Endothelial cell of umbilical vein (primary cell): ENCODE measurements at places on chromosomes 7 and 10. TPM values are rescaled to one million over a fixed set of nuclear protein-coding genes. Genes with fewer than 3 reads are reported as not detected.

- DNase-seq = no peak
These were observed 215.0 kb downstream of the TAX1BP1 start for GRCh38 chr7:27955011-27955410.

DNA sequence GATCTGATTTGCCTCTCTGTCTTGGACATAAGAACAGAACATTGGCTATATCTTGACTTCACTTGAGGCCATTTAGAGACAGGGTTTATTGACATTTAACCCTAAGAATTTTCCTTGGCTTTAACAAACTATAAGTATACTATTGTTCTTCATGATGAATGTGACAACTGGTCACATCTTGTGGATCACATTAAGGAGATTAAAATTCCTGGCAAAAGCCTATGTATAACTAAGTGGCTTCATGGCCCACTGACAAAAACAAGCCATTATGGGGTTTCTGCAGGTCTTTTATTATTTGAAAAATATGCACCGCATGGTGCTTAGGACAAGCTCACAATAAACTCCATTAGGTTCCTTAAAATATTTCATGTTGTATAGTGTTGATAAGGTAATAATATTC, 54.8 kb downstream of the THNSL1 start:
- no peak for DNase-seq

- no peak for DNase-seq
These were observed 154.7 kb downstream of the PTPN20 start for GRCh38 chr10:47065903-47066302.

DNA sequence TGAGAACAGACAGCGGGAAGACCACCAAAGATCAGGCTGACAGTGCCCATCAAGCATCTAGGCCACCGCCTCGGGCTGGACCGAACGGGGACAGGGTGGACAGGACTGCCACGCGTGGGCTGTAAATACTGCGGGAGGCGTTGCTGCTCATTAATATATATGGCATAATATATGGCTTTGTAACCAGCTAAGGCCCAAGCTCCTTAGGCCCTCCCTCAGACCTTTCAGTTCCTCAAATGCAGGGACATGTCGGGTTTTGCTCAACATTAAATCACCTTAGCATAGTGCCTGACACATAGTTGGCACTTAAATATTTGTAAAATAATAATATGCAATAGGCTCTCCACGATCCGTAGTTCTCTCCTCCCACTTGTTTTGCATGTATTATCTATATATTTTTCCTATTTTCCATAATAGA, 402 bp upstream of the TMEM168 start:
- DNase-seq = no peak

DNA sequence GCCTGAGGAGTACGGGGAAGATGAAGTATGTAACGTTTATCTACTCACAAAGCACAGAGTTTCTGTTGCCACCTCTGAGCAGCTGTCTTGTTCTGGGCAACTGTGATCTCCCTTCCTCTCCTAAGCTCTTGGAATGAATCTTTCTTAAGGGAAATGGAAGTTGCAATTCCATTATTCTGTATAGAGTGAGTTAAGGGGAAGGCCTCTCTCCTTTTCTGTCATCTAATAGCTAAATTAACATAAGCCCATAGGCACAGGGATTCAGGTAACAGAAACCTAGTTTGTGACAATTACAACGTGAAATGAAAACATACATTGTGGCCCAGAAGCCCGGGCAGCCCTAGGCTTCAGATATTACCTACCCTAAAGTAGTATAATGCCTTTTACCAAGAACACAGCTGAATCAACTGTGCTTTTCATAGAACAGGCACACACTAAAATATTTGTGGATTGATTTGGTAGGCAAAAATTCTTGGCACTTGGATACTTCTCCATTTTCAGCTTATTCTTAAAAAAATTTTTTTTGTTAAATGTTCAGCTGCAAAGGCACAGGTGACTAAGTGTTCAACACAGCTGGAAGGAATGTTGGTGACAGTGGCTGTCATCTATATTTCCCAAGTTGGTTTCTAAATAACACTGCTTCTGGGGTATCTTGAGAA, 3.8 kb upstream of the PDCD4 start:
- no peak for DNase-seq

DNA sequence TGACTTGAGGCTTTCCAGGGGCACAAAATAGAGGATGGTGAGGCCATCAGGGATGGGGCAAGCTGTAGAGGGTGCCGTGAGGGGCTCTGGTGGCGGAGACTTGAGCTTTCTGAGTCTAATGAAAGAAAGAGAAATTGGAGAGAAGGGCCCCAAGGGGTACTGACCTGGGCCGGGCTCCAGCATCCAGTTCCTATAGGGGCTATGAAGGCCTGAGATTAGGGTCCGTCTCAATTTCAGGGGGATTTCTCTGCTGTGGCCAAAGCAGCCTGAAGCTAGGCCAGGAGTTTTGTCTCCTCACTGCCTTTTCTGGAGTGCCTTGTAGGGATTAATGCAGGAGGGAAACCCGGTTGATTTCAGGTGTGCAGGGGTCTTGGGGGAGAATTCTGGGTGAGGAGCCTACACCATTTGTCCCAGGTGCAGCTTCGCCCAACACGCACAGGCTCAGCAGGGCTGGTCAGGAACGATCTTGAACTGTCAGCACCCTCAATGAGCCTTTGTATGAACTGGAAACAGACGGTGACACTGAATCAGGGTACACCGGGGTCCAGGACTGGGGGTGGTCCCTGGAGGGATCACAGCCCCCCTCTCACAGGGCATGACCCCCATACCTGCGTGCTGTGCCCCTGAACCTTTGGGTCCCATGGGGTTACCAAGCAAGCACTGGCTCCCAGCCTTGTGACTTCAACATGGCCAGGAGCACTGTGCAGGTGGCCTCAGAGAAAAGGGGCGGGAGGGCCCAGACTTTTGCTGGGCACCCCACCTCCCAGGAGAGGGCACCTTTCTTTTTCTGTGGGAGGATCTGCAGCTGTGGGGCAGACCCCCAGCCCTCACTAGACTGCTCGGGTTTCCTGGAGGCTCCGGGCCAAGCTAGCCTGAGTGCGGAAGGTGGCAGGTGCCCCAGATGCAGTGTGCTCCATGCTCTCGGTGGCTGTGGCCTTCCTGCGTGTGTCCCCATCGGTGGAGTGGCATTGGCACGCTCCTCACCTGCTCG, 122.9 kb upstream of the RET start:
- no peak for DNase-seq

PON1 gene
- total RNA-seq = not detected in 2 replicates

DNA sequence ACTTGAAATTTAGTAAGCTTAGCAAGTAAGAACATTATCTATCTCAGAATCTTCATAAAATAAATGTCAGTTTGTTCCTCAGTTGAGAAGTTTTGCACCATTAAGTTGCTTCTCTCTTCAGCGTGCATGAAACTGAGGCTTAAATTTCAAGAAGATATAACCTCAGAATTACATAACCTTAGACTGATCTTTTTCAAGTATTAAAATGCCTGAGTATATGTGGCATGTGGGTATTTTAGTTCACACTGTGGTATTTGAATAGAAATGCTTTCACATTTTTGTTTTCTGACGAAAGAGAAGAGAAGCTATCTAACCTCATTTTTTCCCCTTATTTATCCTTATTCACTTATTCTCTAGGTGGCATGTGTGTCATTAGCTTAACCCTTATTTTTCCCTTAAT, 104.1 kb downstream of the PHF14 start:
- DNase-seq = no peak

DNA sequence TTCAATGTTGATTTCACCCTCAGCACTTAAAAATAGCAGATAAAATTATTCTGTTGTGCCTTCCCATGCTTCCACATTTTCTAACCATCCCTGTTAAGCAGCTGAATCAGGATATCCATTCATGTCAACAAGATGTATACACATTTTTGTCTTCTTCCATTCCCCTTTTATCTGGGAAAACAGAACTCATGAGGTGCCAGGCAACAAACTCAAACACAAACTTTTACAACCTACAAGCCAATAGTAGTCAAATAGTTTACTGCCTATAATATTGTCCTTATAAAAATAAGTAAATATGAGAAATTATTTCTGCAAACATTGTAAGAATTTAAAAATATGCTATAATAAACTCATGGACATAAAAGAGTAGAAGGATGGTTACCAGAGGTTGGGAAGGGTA, 1569.8 kb downstream of the REEP3 start:
- no peak for DNase-seq

- no peak for DNase-seq
These were observed 4.4 kb upstream of the LZTS2 start for GRCh38 chr10:100995181-100995580.

DNA sequence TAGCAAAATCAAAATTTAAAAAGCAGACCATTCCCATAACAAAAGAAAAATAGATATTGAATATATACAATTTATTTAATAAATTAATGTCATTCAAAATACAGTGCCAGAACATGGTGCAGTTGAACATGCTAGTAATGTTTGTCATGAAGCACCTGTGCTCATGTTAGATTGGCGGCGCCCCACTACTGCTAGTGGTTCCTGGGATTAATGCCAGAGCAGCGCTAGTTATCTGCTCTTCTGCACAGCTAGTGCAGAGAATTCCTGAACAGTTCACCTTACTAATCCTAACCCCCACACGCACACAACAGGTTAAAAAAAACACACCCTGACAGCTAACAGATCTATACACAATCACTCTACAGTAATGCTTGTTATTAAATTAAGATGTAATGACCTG, 23.4 kb downstream of the KBTBD2 start:
- no peak for DNase-seq

ZNF853 gene
- 0.21 and 0.58 TPM in 2 replicates for total RNA-seq

GRCh38 chr10:22698941-22699440, 15.4 kb downstream of the PIP4K2A start:
- DNase-seq = no peak

GRCh38 chr7:77631820-77632219, 64.4 kb upstream of the RSBN1L start:
- DNase-seq = no peak

DNA sequence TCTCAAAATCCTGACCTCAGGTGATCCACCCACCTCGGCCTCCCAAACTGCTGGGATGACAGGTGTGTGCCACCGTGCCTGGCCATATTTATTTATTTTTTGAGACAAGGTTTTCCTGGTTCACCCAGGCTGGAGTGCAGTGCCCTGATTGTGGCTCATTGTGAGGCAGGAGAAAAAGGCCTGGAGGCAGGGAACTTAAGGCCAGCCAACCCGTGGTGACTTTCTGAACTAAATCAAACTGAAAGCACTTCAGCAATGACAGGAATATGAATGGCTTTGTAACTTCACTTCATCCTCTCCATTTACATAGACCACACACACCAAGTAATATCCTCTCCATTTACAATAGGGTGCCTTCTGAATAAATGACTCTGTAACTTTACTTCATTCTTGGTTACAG, 124.4 kb downstream of the CCDC3 start:
- no peak for DNase-seq

LRRC61 gene
- 0.39 TPM in 1 of 2 replicates, not detected in the other for total RNA-seq

DNA sequence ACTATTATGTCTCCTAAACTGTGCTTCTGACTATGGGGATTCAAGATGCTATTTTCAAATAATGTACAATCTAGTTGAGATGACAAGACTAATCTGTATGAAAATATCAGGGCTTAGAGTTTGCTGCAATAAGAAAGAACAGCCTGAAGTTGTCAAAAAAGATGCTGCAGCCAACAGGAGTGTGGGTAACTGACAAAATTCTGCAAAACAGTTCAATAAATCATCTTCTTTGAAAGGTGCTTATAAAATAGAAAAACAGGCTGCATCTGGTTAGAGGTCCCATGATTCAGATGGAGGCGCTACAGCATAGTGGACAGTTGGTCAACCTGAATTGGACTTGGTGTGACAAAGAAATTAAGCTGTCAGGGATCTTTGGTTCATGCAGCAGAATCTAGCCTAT, 511.0 kb downstream of the XPNPEP1 start:
- DNase-seq = no peak

GRCh38 chr10:74179111-74179710, 28.2 kb downstream of the ADK start:
- no peak for DNase-seq

GRCh38 chr7:123749537-123749857, 694 bp upstream of the WASL start:
- no peak for DNase-seq

GRCh38 chr10:63236113-63236935, 103.2 kb downstream of the NRBF2 start:
- DNase-seq = peak; percentile 96

PPP1R3C gene
- total RNA-seq = 0.74 and 1.6 TPM in 2 replicates

GRCh38 chr10:61448091-61448490, 5.1 kb downstream of the TMEM26 start:
- no peak for DNase-seq

DNA sequence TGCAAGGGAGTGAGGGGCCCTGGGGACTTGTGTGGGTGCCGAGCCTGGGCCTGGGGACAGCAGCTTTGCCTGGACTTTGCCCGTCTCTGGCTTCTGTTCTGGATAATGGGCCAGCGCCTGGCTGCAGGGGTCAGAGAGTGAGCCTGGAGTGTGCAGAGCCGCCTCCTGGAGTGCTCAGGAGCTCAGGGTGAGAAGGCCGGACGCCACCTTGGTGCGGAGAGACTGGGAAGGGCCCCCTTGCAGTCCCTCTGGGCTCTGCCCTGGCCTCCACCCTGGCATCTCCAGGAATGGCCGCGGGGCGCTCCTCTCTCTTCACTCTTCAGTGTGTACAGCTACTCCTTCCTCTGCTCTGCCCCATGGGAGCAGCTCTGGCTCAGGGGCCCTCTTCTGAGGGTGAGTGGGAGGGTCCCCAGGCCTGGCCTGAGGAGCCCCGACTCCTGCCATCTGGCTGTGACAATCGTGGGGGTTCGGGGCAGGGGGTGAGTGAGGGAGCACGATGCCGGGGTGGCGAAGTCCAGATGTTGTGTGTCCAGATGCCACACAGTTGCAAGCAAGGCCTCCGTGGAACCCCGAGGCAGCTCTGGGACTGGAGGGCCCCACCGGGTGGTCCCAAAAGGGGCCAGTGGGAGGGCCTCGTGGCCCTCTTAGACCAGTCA, 187.1 kb downstream of the DNAJB6 start:
- DNase-seq = no peak

CYCS gene
- 134 and 143 TPM in 2 replicates for total RNA-seq

CUL1 gene
- total RNA-seq = 47.2 and 50.2 TPM in 2 replicates

PPP1R9A gene
- total RNA-seq = 3.0 and 3.2 TPM in 2 replicates

GRCh38 chr10:119505131-119505551, 37.4 kb downstream of the RGS10 start:
- DNase-seq = no peak

GIMAP6 gene
- total RNA-seq = 85.0 and 87.8 TPM in 2 replicates

FXYD4 gene
- total RNA-seq = not detected in 2 replicates

FAM25G gene
- not detected in 2 replicates for total RNA-seq

OR6B1 gene
- total RNA-seq = not detected in 2 replicates

DNA sequence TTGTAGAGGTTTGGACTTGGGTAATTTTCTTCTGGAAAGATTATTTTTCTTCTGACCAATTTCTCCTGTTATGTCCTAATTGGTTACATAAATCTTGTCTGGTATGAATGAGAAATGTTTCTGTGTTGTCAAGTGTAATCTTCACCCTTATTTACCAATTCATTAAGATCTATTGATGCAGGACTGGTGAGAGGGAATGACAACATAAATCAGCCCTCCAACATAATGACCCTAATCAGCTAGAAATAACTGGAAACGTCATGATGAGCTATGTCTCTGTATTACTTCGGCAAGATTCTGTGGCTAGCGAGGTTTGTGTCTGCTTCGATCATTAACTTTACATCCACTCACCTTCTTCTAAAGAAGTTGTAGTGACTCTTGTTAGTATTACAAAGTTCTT, 3.5 kb downstream of the FOXP2 start:
- no peak for DNase-seq

- no peak for DNase-seq
These were observed 58.3 kb upstream of the KDM7A start for GRCh38 chr7:140235114-140235513.

PNLIPRP1 gene
- not detected in 2 replicates for total RNA-seq
